Mucosa of gallbladder (tissue), 1 donor: ENCODE measurements at places on chromosomes 2 and 18. TPM values are rescaled to one million over a fixed set of nuclear protein-coding genes. Genes with fewer than 3 reads are reported as not detected.

DNA sequence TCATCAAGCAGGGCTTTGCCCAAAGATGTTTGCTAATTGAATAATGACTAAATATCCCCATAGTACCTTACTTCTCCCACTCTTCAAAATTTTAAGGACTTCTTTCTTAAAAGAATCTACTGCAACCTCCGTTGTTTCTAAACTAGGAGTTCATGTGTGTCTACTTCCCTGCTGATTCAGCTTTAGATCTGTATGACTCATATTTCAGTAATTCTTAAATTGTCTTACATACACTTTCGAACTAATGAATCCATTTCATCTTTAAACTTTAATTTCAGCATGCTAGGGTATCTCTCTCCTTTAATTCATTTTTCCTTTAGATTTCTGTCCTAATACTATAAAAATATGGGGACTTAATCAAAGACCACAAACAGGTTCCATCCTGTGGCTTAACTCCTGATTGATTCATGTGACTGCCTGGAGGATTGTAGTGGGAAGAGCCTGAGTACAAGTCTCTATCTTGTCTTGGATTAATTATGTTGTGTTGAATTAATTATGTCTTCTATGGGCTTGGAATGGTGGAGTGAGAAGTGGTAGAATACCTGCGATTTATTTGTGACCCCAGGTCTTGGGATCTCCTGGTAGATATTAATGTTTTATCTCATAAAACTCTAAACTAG, 24.9 kb upstream of the COL5A2 start:
- DNase-seq: no peak

The PFN4 gene
- 0.35 TPM for total RNA-seq

DNA sequence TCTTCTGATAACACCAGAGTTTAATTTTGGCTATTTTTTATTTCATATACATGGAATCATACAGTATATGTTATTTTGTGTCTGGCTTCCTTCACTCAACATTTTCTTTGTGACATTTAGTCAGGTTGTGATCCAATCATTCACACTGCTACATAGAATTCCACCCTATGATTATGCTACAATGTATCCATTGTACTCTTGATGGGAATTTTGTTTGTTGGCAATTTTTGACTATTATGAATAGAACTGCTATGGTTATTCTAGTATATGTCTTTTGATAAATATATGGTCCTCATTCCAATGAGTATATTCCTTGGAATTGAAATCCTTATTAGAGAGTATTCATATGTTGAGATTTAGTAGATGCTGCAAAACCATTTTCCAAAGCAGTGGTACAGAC, 936.4 kb upstream of the CHAC2 start:
- DNase-seq: no peak

DNA sequence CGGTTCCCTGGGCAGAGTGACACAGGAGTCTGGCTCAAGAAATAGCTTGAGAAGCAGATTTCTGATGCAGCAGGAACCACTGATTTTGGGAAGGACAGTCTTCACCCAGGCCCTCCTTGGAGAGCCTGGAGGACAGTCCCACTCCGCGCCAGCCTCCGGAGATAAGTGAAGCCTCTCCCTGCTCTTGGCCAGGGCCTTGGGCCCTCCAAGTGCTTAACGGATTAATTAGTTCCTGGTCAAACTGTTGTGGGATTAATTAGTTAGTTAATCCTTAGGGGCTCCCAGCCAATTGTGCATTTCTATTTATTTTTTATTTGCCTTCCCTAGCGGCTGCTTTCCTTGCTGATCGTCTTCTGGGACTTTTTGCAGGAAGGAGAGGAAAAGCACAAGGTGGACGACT, 19.6 kb downstream of the CPLX4 start:
- DNase-seq: no peak

- DNase-seq: no peak
Measured at GRCh38 chr2:110866045-110866444, 133.7 kb downstream of the ACOXL start.

GRCh38 chr18:59388817-59389216, 29.8 kb upstream of the LMAN1 start:
- DNase-seq: no peak

The EN1 gene
- not detected for total RNA-seq

DNA sequence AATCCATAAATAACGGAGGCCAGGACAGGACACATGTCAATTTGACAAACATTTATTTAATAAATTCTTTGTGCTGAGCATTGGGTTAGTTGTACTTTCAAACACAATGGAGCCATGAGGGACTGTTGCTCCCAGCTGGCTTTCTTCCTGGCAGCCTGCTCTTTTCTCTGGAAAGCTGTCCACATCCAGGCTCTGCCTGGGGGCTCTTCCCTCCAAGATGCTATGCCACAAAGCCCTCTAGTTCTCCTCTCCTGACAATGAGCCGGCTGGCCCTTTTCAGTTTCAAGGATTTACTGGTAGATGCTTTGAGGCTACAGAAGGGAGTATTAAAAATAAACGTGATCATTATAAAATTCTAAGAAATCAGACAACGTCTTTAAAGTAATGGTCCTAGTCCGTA, 44.1 kb upstream of the SLC14A2 start:
- DNase-seq: no peak

GRCh38 chr18:35417223-35417622, 40.1 kb upstream of the ZNF396 start:
- DNase-seq: no peak

The DUSP19 gene
- 7.9 TPM for total RNA-seq

The SP140L gene
- 19.5 TPM for total RNA-seq

The SCYGR4 gene
- not detected for total RNA-seq

DNA sequence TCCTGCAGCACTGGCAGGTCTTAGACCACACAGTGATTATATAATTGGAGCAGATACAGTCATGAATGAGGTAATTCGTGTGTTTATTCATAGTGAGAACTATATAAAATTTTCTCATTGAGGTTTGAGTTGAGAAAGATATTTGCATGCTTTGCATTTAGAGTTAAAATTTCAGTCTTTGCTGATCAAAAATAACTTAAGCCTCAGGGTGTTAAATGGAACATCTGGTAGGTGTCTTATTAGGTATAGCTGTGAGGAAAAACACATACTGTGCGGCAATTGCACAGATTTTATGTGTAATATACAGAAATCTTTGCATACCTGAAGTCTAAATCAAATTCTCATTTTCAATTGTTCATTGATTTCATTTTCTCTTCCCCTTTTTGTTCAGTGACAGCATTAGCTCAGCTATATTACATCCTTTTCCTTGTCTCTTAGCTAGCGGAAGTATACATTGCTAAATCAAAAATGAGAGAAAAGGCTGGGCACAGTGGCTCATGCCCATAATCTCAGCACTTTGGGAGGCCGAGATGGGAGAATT, 21.2 kb downstream of the GORASP2 start:
- no peak for DNase-seq
